GM20000 (cell line): ENCODE measurements at places on chromosomes 6 and 20.

GRCh38 chr20:56628873-56629463 is at the start of gene TFAP2C:
TFAP2C (plus strand) TSS chr20:56629306; CDS start chr20:56629545, 239 bp downstream.
- DNase-seq: peak; percentile 65

- DNase-seq: peak; percentile 32
These were observed 81.8 kb downstream of the ISM1 start for GRCh38 chr20:13302647-13303450.

DNA sequence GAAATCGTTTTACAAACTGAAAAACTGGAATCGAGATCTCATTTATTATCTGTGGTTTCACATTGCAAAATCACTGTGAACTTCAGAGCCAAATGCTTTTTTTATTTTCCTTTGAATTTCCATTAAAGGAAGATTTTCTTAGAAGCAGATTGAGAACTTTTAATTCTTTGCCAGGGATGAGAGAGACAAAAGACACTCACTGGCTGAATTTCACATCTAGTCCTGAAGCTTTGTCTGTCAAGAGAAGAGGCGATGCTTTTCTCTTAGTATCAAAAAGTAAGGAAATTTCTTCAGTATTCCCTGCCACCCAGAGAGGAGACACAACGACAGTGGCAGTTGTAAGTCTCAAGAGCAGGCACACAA is 141.8 kb downstream of the TMEM200A start:
- no peak for DNase-seq

DNA sequence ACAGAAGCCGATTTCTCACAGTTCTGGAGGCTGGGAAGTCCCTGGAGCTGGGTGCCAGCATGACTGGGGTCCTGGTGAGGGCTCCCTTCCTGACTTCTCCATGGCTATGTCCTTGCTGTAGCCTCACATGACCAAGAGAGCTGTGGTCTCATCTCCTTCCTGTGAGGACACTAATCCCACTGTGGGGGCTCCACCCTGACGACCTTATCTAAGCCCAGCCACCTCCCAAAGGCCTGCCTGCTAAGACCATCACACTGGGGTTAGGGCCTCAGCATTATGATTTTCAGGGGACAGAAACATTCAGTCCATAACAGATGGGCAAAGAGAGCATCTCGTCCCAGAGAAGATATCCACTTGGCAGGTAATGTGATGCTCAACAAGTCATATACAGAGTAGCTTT is 16.8 kb downstream of the RPP40 start:
- DNase-seq: no peak

- DNase-seq: no peak
These were observed 44.1 kb downstream of the RALY start for GRCh38 chr20:34037767-34038166.

DNA sequence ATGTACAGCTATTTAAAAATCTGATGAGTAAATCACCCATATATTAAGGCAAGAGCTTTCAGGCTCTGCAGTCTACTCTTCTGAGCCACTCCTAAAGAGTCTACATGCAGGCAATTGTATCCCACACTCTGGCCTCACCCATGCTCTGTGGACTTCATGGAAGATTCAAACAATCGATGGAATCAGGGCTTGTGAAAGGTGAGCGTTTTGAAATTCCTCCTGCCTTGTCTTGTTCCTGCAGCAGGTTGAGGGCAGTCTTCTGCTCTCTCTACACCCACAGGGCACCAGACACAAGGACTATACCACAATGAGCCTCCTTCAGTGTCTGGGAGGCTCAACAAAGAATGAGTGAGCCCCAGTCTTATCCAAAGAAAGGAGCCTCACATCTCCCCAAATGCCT is 51.1 kb downstream of the TBC1D7 start:
- DNase-seq: no peak

DNA sequence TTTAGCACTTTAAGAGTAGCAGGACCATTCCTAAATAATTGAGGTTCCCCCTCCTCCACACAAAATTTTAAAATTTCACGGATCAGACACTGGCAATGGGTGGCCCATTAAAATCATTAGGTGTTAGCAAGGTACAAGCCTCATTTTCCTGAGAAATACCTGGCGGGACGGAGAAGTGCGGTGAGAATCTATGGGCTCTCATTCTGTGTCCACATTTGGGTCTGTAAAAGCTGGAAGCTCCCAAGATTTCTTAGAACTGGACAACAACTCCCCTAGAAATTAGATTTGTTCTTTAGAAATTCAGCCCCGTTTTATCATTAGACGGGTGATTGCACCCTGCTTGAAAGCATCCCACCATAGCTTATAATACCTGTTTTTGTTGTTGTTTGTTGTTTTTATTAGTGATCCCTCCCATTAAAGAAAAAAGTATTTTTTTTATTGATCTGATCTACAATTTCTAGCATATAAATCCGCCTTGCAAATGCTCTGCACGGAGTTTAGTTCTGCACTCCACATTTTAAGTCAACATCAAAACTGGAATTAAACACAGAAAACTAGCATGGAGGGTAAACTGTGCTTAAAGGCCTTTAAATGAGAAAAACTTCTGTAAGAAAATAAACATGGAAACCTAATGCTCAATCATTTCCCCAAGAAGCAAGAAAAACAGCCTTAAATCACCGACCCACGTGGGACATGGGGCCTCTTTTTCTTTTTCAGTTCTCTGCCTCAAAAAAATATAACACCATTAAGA is 5.7 kb downstream of the SIM1 start:
- DNase-seq: no peak
